Stimulated activated CD4-positive, alpha-beta T cell treated with anti-CD3 and anti-CD28 coated beads, Interleukin-15, amount 100 ng/mL, for 1 hour (primary cell): ENCODE measurements at places on chromosomes 16 and 17.
A peak's percentile ranks its signal among the peaks of the same experiment; 100 is the strongest.

- DNase-seq, result no peak
Observed at GRCh38 chr17:34313164-34313563, 6.1 kb upstream of the CCL8 start.

DNA sequence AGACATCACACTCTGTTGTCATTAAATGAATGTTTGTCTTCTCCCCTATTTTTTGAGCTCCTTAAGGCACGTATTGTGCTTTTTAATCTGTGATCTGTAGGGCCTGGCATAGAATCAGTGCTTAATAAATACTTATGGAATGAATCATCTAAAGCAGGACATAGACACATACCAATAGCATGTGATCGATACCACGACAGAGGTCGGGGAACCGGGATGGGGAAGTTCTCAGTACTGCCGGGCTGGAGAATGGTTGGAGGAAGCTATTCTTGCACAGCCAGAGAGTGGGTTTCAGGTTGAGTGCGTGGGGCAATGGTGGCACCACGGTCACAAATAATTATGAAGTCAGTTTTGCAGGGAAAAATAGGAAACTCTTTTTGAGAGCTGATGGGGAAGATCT lies 26.8 kb downstream of the NLRP1 start:
- DNase-seq, result no peak

DNA sequence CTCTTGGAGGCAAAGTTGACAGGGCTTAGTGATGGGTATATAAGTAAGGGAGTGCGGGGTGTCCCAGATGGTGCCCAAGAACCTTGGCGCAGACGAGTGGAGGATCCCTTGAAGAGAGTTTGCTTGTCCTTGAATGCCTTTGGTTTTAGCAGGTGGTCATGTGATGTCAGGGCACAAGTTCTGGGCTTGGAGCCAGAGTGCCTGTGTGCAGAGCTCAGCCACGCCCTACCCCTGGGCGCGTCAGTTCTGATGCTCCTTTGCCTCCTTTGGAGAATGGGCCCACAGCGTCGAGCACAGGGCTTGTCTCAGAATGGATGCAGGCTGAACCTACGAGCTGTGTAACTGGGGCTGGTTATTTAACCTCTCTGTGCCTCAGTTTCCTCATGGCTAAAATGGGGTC lies 412.2 kb upstream of the EEF2KMT start:
- no peak for DNase-seq

GRCh38 chr16:89717688-89718505 lies 2.8 kb downstream of the VPS9D1 start:
- no peak for DNase-seq

DNA sequence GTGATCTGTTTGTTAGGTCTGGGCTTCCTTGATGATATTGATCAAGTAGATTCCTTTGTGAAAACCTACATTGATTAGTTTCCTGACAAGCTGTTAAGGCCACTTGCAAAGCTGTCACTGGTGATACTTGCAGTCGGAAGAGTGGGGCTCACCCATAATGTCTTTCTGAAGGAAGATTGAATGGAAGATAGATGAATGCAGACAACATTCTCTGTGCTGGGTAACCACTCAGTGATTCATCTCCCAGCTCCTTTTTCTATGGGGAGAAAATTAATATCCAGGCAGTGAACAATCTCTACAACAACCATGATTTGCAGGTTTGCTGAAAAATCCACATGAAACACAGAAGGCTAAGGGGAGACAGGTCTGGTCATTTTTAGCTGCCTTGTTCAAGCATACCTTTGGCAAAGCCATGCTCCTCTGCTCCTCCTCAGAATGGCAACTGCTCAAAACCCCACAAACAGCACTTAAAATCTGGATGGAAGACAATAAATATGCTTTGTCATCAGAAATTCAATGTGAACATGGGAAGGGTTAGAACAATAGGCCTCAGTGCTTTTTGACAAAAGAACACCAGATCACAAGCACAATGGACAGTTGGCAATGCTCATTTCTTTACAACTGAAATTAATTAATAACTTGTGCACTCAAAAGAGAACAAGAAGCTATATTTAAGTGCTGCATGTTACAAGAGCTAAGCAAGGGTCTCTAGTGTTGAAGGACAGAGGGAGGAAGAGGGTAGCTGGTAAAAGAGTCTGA lies 495.4 kb downstream of the TOX3 start:
- no peak for DNase-seq

DNA sequence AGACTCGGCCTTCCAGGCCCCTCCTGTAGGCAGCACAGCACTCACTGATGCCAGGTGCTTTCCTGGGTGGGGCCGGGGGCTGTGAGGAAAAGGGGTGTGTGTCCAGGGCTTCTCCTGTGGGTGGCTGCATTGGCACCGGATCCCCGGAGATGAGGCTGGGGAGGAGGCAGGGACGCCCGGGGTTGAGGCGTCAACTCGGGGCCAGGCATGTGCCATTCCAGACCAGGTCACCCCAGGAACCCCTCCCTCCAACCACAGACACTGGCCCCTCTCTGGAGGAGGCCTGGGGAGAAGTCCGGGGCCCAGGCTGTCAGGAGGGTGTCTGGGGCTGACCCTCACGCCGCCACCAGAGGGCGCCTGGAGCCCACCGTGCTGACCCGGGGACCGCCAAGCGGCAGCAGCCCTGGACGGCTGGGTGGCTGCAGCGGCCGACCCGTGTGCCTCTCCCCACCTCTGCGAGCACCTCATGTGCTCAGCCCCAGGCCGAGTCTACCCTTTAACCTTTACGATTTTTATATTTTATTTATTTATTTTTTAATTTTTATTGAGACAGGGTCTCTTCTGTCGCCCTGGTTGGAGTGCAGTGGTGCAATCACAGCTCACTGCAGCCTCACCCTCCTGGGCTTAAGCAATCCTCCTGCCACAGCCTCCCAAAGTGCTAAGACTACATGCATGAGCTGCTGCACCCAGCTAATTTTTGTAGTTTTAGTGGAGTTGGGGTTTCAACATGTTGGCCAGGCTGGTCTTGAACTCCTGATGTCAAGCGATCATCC lies 3.2 kb upstream of the METRN start:
- DNase-seq, result peak; percentile 60

GRCh38 chr17:41915020-41915419 lies 3.7 kb downstream of the ACLY start:
- DNase-seq, result no peak

- no peak for DNase-seq
Observed at GRCh38 chr16:20401475-20402016, 3.0 kb downstream of the PDILT start.

DNA sequence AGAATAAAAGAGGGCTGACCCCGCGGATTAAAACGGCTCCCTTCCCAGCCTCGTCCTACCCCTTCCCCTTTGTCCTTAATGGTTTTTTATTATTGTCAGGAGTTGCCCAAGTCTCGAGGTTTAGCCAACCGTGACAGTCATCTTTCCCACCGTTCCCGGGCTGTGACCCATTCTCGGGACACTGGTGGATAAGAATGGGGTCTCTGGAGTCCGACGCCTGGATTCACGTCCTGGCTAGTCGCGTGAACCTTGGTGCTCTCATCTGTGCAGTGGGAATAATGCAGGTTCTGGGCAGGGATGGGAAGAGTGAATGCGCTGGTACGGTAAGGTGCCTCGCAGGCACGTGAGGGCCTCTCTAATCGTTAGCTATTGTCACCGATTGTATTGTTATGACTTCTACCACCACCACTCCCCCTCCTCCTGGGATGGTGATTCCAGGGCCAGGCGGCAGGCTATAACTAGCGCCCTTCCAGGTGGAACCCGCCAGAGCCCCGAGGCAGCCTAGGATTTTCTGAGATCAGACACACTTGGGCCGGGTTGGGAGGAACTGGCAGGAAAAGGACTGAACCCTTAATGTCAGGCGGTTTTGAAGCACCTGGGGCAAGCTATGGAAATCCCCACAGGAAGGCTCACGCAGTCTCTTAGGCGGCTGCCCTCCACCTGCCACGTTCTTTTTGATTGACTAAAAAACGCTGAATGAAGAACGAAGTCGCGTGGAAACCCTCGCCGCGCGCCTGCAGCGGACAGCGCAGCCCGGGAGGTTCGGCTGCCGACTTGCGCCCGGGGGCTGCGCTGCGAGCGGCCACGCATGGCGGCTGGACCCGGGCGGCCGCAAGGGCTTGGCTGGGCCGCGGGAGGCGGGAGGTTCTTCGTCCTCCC lies 2.7 kb downstream of the HS3ST3B1 start:
- no peak for DNase-seq

DNA sequence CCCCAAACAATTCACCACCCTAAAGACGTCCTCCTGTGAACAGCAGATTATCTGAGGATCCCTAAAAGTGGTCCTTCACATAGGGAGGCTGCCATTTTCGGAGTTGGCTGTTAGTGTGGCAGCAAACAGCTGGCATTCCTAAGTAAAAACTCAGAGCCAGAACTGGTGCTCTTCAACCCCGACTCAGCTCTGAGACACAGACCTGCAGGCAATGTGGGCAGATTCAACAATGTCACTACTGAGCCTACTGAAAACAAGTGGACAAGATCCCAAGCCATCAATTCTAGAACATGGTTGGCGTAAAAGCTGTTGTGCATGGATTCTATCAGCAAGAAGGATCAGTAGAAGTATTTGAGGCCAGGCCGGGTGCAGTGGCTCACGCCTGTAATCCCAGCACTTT lies 247.2 kb downstream of the NTN1 start:
- no peak for DNase-seq

GRCh38 chr16:21989751-21990150 lies 11.2 kb downstream of the PDZD9 start:
- no peak for DNase-seq

GRCh38 chr17:55730380-55730779 lies 7.7 kb upstream of the TMEM100 start:
- no peak for DNase-seq

- DNase-seq, result no peak
Observed at GRCh38 chr16:87320510-87321227, 3.5 kb upstream of the C16orf95 start.

DNA sequence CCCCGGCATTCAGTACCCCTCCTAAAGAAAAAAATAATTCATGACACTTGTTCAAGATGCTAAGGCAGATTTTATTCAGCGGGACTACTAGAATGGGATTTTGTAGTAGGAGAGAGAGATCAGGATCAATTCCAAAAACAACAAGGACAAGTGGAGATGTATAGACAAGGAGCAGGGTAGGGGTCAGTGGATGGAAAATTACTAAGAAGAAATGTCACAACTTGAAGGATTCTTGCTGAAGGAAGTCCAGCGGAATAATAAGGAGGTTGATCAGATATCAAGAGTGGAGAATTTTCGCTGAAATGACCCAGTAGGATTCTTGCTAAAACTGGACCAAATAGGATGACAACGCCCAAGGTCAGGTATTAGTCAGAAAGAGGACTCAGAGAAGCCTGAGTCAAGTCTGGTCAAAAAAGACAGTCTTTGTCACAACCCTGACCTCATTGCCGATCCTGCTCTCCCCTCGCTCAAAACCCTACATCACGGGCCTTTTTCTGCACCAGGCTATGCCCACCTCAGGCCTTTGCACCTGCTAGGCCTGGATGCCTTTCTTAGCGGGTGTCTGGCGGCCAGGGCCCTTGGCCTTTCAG lies 36.9 kb downstream of the MMD start:
- DNase-seq, result no peak

- DNase-seq, result no peak
Observed at GRCh38 chr16:79404571-79404970, 196.0 kb downstream of the MAF start.

- DNase-seq, result no peak
Observed at GRCh38 chr16:88770461-88771293, 14.3 kb downstream of the PIEZO1 start.

DNA sequence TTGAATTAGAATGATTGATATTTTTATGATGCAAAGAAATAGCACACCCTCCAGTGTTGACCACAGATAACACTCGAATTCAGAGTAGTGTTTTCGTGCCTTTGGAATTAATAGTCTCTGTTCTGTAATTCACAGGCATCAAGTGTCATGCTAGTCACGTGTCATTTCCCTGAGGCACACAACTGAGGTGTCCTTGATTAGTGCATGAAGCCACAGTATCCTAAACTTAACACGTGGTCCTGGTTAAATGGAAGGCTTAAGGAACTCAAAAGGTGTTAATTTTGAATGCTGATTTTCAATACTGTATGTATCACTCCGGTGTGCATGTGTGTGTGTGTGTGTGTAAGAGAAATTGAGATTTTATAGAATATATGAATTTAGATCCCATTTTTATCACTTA lies 625.6 kb downstream of the TMEM114 start:
- no peak for DNase-seq

DNA sequence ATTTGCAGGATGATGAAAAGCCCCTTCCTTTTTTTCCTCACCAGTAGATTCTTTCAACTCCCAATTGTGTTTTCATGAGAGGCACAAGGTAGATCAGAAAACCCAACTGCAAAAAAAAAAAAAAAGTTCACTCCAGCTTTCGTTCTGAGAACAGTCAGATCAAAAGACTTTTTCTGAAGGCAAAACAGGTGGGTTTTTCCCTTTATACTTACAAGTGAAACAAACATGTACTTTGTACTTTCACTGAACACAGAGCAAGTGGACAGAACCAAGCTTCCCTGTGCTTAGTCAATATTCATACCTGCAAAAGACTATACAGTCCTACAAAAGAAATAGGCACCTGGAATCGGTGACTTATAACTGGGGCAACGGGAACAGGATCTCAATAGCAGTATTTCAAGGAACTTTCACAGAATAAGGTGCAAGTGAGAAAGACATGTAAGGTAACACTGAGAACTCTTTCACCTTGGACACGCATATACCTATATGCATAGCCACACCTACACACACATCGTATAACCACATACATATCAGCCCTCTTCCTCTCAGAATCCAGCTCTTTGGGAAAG lies 54.1 kb downstream of the TOX3 start:
- DNase-seq, result no peak

DNA sequence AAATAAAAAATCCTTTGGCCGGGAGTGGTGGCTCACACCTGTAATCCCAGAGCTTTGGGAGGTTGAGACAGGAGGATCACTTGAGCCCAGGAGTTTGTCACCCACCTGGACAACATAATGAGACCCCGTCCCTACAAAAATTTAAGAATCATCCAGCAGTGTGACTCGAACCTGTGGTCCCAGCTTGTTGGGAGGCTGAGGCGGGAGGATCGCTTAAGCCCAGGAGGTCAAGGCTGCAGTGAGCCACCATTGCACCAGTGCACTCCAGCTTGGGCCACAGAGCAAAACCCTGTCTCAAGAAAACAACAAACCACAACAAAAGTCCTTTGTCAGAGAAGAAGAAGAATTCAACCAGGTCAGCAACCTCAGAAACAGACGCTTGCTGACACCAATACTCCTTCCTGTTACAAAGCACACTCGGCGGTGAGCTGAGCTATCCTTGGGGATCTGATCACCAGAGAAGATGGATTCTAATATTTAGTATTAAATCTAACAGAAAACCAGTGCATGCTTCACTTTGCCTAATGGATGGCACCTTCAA lies 12.9 kb upstream of the PVALEF start:
- no peak for DNase-seq

- DNase-seq, result no peak
Observed at GRCh38 chr16:647173-647902, 1.8 kb upstream of the WDR90 start.
